NCI-H2081 (cell line): ENCODE measurements at places on chromosomes 2 and 18.

GRCh38 chr2:219214141-219214540, 4.6 kb downstream of the ABCB6 start:
- DNase-seq = no peak

DNA sequence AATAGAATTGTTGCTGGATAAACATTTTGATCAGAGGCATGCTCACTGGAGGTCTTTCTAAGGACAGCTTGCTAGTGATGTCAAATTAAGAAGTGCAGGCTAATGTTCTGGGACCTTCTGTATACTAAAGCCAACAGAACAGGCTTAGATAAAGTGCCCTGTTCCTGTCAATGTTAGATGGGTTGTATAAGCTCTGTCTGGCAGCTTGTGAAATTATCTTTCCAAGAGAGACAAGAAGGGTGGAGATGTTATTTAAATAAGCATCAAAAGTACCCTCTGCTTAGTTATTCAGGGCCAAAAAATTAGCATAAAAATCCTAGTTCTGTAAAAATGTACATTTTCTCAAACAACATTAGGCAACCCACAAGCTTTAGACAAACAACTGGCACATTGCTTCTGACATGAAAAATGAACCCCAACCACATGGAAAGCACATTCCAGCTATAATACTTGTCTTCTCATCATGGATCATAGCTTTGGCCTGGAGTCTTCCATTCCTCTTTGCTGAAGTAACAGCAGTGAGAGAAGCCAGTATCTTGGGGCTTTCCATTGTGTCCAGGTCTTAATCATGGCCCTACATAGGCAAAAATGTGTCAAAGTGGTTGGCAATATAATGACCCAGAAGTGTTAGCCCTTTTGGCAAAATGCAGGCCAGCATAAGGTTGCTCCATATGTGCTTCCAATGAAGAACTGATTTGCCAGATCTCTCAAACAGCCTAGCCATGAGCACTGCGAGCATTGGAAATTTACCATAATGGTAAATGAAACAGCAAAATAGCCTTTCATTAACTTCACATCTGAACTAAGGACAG, 478.1 kb upstream of the ZNF804A start:
- no peak for DNase-seq

DNA sequence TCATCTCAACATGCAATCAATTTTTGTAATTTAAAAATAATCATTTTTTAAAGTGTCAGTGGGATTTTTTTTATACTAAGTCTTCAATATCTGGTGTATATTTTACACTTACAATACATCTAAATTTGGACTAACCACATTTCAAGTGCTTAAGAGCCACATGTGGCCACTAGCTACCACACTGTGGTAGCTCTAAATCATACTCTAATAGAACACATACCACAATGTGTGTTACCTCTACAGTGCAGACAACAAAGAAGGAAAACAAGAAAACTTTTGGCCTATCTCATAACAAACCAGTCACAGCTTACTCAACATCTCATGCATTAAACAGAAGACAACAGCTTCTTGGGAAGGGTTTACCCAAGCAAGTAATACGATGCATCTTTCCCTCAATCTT, 24.5 kb downstream of the PIAS2 start:
- DNase-seq = no peak

DNA sequence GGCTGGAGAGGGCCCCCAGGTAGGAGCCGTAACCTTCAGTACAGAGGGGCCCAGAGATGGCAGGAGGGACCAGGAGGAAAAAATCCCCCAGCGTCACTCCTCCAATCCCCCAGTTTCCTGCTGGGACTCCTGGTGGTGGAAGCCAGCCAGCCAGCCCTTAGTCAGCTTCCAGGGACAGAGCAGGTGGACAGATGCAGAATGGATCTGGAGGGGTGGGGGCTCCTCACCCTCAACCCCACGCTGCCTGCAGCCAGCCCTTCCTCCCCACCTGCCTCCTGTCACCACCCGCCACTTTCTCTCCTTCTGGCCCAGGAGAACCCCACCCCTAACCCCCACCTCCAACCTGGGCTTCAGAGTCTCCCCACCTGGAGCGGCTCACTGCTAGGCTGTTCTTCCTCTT, 21.1 kb downstream of the EMX1 start:
- DNase-seq = no peak
